ENCODE measurements at places on chromosomes 4 and X.

- no peak for DNase-seq
Measured at GRCh38 chrX:120269373-120270035, 18.9 kb downstream of the ZBTB33 start.

DNA sequence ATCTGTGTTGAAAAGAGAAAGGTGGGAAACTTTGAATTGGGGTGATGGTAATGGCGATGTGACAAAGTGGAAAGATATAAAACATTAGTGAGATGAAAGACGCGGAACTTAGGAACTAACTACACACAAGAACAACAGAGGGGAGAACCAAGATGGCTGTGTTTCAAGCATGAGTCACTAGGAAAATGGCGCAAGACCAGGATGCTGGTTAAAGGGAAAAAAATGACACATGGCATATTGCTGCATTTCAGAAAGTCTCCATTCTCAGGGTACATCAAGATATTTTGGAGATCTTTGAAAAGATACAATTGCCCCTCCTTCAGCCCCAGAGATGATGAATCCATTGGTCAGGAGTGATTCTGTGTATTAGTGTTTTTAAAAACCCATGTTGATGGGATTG is 164.4 kb downstream of the FBXO8 start:
- DNase-seq = no peak

DNA sequence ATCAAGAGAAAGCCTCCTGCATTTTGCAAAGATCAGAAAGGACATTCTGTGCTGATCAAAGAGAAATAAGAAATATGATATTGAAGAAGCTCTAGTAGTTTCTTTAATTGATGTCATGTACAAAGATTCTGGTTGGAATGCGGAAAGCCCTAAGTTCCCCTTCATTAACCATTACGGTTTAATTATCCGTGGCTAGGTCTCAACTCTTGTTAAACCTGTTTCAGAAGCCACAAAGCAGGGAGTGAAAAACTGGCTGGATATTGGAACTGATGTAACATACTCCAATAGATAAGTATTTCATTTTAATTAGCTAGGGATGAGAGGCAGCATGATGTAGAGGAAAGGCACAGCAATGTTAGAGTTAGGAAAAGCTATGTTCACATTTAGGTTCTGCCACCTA is 55.7 kb downstream of the SPANXN3 start:
- DNase-seq = no peak

DNA sequence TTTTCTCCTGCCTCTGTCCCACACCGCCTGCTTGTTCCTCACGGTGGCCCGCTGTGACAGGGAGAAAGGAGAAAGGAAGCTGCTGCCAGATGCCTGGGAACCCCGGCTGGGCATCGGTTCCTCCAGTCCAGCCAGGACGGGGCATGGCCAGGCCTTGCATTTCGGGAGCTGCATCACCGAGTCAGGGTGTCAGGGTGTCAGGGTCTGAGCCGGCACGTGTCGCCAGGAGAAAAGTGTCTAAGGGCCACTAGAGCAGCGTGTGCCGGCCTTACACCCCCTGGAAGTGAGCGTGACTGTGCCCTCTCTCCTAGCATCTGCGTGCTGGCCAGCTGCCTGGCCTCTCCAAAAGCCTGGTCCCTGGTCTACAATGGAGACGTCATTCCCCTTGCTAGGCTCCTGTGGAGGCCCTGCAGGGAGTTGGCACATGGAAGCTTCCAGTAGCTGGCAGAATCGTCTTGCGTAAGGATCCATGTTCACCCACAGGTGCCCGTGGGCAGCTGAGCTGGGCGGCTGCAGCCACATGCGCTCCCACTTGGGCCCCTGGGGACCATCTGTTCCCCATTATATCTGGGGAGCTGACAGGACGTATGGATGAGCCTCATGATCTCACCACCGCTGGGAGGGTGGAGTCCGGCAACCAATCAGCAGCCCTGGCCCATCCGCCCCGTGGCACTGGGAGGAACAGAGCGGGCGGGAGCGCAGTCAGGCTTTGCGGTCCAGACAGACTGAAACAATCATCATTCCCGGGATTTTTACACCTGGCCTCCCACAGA is 39.9 kb upstream of the HMX1 start:
- DNase-seq = no peak

DNA sequence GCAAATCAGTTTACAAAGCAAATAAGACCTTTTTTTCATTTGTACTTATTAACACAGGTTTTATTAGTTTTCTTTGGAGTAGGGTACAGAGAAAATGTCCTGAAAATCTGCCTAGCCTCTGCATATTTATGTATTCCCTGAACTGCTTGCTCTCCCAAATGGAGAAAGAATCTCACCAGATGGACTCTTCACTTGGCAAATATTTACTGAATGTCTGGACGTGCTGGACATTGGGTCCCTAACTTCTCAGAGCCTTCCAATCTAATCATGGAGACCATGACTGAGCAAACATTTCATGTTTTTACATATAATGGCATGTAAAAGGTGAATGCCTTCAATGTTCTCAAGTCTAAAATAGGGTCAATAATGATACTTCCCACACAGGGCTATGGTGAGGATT is 126.0 kb downstream of the CHRDL1 start:
- no peak for DNase-seq

Measured in amniotic stem cell (primary cell).